NCI-H1105 treated with DMSO at 0.1 percent for 48 hours (cell line): ENCODE measurements at places on chromosomes 12 and 14.

DNA sequence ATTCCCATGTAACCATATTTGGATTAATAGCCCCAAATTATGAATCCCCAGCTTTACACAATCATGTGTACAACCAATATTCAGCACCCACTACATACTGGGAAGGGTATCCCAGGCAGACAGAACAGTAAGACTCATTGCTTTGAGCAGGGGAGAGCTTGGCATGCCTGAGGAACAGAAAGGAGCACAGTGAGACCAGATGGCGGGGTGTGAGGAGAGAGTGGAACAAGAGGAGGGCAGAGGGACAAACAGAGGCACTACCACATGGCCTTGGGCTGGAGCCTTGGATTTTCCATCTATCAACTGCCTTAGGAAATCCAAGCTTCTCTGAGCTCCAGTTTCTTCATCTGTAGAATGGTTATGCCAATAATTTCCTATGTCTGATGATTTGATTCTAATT lies 3.8 kb downstream of the DGKA start:
- no peak for DNase-seq

- DNase-seq: no peak
These were observed 171.6 kb upstream of the PTPRQ start for GRCh38 chr12:80272387-80272915.

GRCh38 chr14:105330491-105330895 lies 15.9 kb downstream of the PACS2 start:
- no peak for DNase-seq

- DNase-seq: no peak
These were observed 16.2 kb downstream of the NOXRED1 start for GRCh38 chr14:77407158-77407557.

DNA sequence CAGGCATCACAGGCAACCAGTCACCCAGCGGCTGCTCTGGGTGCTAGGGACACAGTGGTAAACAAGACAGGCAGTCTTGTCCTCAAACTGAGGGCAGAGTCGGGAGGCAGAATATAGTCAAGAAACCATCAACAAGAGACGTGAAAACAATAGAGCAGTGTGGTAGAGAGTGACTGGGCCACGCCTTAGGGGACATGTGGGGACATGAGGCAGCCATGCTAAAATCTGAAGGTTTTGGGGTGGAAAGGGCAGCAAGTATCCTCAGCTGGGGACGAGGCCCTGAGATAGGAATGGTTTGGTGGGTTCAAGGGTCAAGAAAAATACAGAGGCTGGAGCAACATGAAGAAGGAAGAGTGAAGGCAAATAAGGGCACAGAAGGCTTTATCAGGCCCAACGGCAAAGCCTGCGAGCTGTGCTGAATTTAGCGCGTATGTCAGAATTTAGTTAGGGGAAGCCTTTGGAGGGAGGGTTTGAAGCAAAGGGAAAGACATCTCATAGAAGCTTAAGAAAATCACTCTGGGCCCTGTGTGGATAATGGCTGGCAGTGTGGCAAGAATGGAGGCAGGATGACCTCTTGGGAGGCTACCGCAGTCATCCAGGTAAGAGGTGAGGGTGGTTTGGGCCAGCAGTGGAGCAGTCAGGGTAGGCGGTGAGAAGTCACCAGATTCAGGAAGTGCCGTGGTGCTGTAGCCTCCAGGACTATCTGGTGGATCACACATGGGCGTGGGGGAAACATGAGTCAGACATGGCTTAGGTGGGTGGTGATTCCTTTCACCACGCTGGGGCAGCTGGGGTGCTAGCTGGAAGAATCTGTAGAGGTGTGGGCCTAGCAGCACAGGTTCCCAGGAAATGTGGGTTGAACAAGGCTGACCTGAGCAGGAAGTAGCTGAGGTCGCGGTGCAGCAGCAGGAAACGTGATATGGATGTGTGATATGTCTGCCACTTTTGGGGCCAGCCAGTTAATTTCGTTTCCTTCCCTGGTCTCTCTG lies 3.0 kb downstream of the EVL start:
- no peak for DNase-seq

DNA sequence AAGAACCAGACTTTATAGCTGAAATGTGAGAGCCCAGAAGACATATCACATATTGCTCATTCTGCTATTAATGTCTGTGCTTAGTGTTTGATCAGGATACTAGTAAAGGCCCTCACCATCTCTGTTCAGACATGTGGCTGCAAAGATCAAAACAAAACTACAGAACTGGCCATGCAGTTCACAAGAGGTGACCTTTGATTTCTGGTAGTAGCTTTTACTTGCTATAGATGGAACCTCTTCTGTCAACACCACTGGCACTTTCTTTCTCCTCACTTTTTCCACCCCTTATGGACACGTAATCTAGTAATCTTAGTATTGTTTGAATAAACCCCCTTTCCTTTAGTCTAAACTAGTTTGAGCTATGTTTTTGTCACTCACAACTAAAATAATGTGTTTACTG lies 214.8 kb downstream of the EPS8 start:
- no peak for DNase-seq

GRCh38 chr12:100211698-100212097 lies 11.1 kb downstream of the ACTR6 start:
- no peak for DNase-seq

- DNase-seq: no peak
These were observed 217.3 kb upstream of the EEA1 start for GRCh38 chr12:93146263-93146939.

- no peak for DNase-seq
These were observed 24.8 kb downstream of the PPP1R36 start for GRCh38 chr14:64574371-64575107.

DNA sequence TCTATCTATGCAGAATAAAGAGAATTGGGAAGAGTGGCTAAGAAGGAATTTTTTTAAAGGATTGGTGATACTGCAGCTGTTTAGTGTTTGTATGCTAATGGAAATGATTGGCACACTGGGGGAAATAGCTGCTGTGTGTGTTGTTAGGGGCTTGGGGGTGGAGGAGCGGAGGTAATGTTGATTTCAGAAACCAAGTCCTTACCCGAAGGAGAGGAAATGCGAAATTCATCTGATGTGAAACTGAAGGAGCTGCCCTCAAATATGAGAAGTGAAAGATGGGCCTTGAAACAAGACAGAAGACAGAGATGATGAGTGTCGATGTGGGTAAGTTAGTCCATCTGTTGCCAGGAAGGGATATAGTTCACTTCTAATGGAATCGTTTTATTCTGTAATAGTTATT lies 21.2 kb upstream of the RNASE12 start:
- DNase-seq: no peak

- no peak for DNase-seq
These were observed 333.3 kb downstream of the SLC16A7 start for GRCh38 chr12:59929110-59929509.

DNA sequence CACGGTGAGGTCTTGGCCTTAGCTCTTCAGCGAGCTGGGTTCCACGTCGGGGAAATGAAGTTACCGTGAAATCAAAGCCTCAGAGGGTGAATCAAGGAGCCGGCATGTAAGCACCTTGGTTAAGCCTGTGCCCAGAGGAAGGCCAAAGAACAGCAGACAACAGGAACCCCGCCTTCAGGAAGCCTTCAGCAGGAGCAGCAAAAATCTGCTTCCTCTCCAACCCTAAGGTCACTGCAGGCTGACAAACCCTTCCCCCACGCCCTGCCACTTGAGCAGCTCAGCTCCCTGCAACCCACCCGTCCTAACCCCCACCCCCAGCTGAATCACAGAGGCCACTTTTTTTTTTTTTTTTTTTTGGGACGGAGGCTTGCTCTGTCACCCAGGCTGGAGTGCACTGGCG lies 72.9 kb upstream of the LTA4H start:
- DNase-seq: no peak

DNA sequence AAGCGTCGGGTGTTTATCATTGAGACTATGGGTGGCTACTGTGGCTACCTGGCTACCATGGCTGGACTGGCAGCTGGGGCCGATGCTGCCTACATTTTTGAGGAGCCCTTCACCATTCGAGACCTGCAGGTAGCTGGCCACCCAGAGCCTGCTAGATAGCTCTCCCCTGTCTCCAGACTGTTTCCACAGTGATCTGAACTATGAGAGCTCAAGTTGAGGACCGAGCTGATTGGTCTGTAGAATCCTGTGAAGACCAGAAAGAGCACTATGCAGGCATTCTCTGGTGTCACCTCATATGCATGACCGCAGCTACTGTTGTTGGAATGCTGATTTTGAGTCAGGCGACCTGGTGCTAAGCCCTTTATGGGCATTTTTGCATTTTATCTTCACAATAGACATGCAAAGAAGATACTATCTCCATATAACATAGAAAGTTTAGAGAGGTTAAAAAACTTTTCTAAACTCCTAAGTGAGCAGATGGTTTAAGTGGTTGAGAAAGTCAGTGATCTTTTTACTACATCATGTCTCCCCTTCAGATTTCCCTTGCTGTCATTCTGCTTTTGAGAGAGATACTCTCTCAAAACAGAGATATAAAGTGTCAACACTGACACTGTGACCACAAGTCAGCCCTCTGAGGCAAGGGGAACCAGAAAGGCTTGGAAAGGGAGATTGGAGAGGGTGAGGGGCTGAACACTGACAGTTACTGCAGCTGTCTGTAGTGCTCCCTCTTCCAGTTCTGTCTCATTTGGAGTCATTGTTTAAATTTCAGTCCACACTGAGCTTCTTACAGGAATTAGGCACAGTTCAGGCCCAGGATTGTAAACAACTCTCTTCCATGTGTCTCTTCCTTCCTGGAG lies 14.3 kb downstream of the ASB8 start:
- no peak for DNase-seq

DNA sequence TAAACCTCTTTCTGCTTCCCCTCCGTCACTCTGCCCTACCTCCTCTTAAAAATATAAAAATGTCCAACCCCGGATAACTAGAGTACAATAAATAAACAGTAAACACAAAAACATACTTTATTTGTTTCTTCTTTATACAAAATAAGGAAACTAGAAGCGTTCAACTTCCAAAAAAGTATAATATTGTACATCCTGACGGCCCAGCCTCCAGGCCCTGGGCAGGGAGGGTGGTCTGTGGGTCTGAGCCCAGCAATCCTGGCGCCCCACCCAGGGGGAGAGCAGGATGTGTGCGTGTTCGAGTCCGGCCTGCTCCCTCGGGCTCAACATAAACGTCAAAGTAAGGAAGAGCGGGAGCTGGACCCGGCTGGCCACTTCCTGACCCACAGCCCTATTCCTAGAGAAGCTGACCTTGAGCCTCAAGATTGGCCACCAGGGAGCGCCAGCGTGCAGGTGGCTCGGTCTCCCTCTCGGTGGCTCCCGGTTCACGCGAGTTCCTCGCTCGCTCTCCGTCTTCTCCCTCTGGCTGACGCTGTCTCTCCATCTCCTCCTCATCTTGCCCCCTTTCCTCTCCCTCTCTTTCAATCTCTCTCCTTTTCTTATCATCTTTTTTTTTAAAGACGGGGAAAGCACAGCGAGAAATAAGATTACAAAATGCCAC lies 9.4 kb downstream of the LHX5 start:
- peak; percentile 57 for DNase-seq

DNA sequence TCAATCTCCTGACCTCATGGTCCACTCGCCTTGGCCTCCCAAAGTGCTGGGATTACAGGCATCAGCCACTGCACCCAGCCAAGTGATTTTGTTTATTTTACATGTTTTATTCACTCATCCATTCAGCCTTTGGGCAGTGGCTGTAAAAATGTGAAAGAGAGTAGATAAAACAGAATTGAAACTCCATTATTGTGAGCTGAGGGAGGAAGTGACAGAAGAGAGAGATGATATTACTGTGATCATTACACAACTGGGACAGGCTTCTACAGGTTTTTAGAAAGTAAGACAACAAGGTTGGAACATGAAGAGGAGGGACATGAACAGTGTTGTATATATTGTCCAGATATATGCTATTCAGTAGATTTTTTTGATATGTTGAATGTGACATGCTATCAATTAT lies 25.0 kb downstream of the CREBL2 start:
- DNase-seq: no peak

- no peak for DNase-seq
These were observed 172.4 kb upstream of the NUDT4 start for GRCh38 chr12:93205361-93205760.

GRCh38 chr14:103872481-103873113 lies 25.2 kb upstream of the PPP1R13B start:
- DNase-seq: no peak

DNA sequence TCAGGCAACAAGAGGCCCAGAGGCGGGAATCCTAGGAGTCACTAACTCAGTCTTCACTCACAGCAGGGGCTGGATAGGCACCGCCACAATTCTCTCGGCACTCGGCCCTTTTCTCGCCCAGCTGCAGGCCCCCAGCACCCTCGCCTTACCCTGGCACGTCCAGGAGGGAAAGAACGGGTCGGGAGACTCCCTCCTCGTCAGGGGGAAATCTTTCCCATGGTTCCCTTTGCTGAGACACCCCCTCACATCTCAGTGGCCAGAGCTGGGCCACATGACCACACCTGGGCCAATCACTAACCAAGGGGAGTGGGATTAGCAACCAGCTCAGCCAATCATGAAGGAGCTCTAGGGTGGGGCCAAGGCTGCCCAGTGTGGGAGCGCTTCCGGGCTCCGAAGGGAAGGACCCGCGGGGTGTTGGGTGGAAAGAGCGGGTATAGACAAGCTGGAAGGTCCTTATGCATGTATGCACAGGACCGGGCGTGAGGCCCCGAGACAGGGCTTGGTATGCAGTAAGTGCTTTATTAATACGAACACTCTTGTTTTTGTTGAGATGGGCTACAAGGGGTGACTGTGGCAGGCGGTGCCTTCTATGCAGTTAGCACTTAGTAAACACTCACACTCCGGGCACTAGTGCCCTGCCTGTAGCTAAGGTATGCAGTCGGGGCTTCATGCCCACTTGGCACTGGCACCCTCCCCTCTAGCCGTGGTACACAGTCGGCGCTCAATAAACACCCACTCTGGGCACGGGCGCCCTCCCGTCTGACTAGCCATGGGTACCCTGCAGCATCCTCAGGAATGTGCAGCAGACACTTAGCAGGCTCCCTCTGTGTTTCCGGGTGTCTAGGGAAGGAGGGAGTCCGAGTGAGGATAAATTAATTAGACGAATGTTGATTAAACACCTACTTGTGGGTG lies 40.3 kb downstream of the ADGRD1 start:
- DNase-seq: no peak

DNA sequence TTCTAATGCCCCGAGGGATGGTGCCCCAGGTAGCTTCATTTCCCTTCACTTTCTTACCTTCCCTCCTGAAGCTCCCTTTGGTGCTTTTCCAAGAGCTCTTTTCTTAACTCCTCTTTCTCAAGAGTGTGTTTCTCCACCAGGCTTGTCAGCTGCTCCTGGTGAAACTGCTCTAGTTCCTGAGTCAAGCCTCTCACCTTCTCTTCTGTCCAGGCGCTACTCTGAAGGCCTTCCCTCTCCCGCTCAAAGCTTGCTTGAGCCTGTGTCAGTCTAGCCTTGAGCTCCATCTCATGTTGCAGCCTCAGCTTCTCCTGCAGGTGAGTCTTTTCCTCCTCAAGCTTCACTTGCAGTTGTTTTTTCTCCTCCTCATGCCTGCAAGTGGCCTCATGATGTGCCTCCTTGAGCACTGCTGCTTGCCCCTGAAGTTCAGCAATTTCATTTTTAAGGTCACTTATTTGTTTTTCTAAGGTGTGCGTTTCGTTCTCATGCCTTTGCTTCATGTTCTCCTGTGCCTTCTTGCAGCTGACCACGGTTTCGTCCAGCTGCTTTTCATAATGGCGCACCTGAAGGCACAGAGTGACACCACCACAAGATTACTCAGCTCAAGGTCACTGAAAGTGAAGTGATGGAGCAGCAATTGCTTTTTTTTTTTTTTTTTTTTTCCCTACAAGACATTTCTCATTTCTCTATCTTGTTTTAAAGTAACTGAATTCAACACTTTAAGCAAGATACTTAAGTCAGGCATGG lies 71.0 kb downstream of the NIN start:
- DNase-seq: no peak

GRCh38 chr12:51480978-51481377 lies 56.3 kb downstream of the SLC4A8 start:
- DNase-seq: no peak
